ENCODE measurements at places on chromosomes 1 and 21. TPM values are rescaled to one million over a fixed set of nuclear protein-coding genes. Genes with fewer than 3 reads are reported as not detected.

Gene GNAT2
- not detected for total RNA-seq

Gene RIMS3
- 20.4 TPM for total RNA-seq

Gene CD5L
- 0.49 TPM for total RNA-seq

Gene PEA15
- 178 TPM for total RNA-seq

Gene SMIM11
- 10.6 TPM for total RNA-seq

Gene NEGR1
- 47.5 TPM for total RNA-seq

Gene KPRP
- not detected for total RNA-seq
